Stimulated activated CD4-positive, alpha-beta T cell treated with anti-CD3 and anti-CD28 coated beads, TNF-alpha, amount 100 ng/mL, for 1 hour (primary cell): ENCODE measurements at places on chromosomes 4 and X.

GRCh38 chrX:67207912-67208311 is 335.9 kb upstream of the AR start:
- no peak for DNase-seq

- no peak for DNase-seq
Measured at GRCh38 chrX:23821847-23822246, 38.9 kb downstream of the SAT1 start.

GRCh38 chr4:99875071-99875470 is 19.2 kb downstream of the LAMTOR3 start:
- DNase-seq = no peak

DNA sequence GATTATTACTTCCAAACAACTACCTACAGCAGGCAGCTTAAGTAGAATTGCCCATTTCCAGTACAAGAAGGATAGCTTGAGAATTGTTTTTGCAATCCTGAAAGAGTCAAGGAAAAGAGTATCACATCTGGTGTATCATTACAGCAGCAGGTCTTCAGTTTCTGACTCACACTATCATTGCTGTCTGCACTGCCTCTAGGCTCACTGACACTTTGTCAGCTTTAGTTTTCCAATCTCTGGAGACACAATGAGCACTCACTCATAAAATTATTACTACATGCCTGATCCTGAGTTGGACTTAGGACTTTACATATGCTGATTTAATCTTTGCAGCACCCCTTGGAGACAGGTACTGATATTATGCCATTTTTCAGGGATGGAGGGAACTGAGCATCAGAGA is 244.6 kb upstream of the BOD1L1 start:
- DNase-seq = no peak

- no peak for DNase-seq
Measured at GRCh38 chr4:116603096-116603495, 482.3 kb downstream of the TRAM1L1 start.

- DNase-seq = no peak
Measured at GRCh38 chr4:58602731-58603359, 1492.7 kb upstream of the IGFBP7 start.

DNA sequence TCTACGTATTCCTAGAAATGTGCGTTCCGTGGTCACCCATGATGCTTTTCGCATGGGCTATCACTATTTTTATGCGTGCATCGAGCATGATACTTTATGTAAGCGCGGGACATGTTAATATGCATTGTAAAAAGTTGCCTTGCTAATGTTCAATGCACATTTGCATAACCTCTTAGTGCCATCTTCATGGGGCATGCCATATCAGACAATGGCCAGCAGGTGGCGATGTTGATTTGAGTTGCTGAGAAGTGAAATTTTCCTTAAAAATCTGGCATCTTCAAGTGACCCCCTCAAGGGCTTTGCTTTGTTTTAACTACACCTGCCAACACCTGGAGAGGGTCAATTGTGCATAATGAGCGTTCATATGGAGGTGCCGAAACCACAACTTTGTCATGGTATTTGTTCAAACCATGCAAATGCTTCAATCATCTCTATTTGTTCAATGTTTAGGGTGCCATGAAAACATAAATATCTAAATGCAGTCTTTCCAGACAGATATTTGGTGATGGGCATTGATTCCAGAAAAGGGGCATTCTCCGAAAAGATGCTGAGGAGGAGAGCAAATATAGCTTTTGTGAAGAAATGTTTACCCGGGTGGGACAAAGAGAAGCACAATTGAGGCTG is 833.9 kb upstream of the PRKX start:
- no peak for DNase-seq

DNA sequence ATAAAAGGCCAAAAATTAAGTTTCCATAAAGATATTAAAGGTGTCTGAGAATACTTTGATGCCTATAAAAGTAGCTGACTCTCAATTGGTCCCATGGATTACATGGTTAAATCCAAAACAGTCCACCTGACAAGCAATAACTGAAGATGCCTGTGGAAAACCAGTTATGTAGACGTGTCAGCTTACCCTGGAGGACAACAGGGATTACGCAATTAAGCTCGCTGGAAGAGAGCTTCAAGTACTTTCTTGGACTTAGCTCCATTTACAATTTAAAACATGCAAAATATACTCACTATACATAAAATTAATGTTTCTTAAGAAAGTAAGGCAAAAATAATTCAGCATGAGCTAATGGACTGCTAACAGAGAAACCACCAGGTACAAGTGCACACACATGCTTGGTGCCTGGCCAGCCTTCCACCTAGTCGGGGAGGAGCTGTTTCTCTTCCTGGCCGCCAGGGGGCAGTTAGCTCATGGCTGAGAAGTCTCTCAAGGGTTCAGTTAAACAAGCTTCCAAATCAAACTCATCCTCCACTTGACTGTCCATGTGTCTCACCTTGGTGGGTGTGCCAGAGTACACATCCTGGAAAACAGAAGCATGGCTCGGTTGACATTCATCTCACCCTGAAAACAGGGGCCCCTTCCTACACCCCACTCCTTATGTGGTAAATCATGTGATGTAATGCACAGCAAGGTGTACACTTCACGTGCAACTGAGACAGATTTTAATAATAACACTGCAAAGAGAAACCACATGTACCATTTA is 9.2 kb upstream of the FAM53A start:
- peak; percentile 61 for DNase-seq

- DNase-seq = no peak
Measured at GRCh38 chr4:33162122-33162521, 2442.0 kb downstream of the PCDH7 start.

GRCh38 chr4:92814677-92815076 is 510.9 kb downstream of the GRID2 start:
- no peak for DNase-seq

DNA sequence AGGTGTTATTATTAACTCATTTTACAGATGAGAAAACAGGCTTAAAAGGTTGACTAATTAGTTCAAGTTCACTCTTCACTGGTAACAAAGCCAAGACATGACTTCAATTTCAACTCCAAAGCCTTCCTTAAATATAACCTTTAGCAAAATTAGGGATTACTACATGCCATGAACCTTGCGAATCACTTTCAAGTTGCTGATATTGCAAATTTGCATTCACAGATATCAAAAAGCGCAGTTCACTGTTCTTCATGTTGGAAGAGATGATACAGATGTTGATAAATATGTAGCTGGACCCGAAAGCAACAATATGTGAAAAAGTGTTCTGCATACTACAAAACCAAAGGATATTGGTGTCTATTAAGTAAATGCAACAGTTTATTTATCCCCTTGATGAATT is 210.8 kb upstream of the GYPA start:
- no peak for DNase-seq

DNA sequence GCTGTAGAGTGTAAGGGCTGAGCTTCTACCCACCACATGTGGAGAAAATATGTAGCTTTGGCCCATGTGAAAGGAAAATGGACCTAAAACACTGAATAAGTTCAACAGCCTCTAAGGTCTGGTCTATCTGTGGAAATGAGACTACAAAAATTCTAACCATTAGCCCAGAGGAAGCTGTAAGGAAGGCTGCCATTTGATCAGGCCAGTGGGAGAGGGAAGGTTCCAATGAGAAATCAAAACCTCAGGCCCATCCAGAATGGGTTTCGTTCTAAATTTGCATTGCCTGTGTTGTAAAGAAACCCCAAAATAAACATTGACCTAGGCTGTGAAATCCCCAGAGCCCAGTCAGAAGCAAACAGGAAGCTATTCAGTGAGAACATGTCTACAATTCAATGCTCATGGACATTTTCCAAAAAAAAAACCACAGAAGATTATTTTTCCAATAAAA is 320.4 kb upstream of the SLC7A11 start:
- DNase-seq = no peak

DNA sequence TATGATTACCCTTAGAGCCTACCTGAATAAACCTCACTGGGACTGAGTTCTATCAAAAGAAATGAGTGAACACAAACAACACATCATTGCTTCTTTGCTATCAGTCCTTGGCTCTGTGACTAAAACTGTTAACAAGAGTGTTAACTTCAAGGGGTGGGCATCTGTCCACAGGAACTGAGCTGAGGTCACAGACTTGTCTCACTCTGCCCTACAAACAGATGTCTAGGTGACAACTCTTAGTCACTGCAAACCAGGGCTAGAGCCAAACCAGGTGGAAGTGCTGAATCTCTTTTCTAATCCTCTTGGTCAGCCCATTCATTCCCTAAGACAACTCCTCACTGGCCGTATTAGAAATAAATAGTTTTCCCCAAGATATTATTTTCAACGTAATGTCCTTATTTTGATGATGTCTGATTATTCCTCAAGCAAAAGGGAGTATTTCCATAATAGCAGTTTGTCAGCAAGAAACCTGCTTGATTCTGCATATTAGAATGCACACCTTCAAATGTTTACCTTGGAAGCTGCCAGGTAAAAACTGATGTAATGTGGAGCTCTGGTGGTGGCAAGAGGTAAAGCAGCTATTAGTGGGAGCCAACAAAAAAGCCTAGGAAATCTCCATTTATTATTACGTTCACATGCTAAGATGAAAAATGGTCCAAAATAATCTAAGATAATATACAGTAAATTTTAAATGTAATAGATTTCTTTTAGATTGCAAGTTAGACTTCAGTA is 4.0 kb downstream of the COL25A1 start:
- DNase-seq = no peak

- no peak for DNase-seq
Measured at GRCh38 chr4:22458098-22458497, 57.8 kb downstream of the ADGRA3 start.

- DNase-seq = no peak
Measured at GRCh38 chr4:24781999-24782745, 13.2 kb upstream of the SOD3 start.
